ENCODE measurements at places on chromosomes 4 and X.

GRCh38 chr4:148780426-148781005, 338.3 kb upstream of the NR3C2 start:
- no peak for DNase-seq

GRCh38 chr4:62952366-62952765, 1456.9 kb downstream of the TECRL start:
- DNase-seq: no peak

DNA sequence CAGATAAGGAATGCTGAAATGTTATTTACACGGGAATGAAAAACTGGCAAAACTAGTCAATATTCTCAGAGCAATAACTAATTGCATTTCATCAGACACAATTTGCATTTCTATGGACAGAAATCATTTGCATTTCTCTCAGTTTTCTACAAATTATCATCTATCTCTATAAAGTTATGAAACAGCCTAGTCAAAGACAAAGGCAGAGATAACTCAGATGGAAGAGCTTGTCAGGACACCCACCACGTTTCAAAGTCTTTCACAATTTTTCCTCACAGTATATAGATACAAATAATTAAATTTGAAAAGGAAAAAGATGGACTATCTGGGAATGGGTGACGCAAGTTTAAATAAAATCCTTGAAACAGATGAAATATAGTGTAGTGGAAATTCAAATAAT, 230.8 kb downstream of the GASK1B start:
- no peak for DNase-seq

GRCh38 chrX:67749536-67749935, 205.7 kb downstream of the AR start:
- DNase-seq: no peak

DNA sequence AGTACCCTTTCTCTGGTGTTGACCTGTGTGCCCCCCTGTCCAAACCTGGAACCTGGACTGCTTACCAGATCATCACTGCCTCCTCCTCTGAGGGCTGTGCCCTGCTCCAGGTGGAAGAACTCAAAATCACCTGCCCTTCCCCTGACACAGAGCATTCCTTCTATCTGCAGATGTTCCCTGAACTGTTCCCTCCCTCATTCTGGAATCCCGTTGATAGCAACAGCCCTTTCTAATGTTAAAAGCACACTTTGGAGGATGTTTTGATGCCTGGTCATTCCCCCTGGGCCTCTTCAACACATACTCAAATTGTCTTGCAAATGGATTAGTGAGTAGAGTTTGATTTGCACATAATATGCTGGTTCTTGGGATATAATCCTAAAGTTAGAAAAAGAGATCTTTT, 225.8 kb downstream of the FGF13 start:
- no peak for DNase-seq

DNA sequence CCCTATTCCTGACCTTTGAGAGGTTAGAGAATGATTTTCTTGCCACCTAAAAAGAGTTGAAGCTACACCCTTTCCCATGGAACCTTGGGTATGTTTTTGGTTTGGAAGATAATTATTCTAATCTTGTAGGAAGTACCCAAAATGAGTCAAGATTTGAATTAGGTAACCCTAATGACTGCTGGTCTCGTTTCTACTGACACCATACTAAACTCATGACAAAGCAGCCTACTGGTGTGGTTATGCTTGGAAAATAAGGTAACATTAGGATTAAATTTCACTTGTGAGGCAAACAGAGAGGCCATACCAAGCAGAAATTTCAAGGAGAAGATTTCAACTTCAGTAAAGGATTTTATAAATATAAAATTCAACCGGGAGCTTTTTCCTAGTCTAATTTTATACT, 107.9 kb downstream of the FBXW7 start:
- DNase-seq: no peak

- no peak for DNase-seq
These were observed 228.2 kb downstream of the MGST2 start for GRCh38 chr4:139893801-139894200.

- DNase-seq: no peak
These were observed 54.3 kb downstream of the NRK start for GRCh38 chrX:105876658-105877057.

DNA sequence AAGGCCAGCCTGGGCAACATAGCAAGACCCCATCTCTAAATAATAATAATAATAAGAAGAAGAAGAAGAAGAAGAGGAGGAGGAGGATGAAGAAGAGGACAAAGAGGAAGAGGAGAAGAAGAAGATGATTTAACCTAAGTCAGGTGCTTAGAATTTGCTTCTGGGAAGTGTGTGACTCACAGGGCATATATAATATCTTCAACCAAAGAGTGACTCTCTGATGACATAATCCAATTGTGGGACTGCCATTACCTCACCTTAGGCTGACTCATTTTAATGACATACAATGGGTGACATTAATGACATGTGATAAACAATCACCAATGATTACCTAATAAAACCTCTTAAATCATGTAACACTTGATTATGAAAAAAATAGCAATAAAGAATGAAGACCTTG, 32.7 kb upstream of the MBTPS2 start:
- no peak for DNase-seq

DNA sequence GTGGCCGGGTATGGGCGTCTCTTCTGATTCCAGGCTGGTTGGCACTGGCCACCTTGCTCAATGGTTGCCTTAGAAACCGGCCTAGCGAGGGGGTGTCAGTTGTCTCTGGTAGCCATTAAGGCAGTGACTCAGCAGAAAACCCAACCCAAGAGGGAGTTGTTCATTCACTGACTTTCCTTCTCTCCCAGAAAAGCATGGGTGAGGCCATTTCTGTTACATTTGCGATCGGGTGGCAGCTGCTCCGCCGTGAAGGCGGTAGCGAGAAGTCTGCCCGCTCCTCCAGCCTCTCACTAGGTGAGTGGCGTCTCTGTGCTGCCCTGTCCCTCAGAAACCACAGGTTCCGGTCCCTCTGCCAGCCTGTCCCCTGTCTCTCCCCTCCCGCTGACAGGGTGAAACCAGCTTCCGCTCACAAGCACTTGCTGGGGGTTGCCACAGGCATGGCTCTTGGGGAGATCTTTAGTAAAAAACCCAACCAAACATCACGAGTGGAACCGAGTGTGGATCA, 17.4 kb downstream of the IRAK1 start:
- no peak for DNase-seq

DNA sequence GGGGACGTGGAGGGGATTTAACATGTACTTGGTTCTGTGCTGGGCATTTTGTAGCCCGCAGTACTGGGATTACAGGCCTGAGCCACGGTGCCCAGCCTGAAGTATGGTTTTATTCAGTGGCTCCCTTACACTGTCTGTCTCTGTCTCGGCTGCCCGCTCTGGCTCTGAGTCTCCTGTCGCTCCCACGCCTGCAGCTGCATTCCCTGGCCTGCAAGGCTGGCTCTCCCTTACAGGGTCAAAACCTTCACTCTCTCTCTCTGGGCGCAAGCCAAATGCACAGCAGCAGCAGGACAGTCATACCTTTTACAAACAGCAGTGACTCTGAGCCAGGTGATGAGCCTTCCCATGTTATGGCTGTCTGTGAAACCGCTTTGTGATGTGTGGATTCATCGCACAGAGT, 72.1 kb downstream of the HTRA3 start:
- no peak for DNase-seq

GRCh38 chr4:3112609-3113469, 38.4 kb downstream of the HTT start:
- DNase-seq: no peak

- DNase-seq: no peak
These were observed 350.7 kb downstream of the DCHS2 start for GRCh38 chr4:154140869-154141268.

GRCh38 chr4:163161536-163162205, 5.0 kb downstream of the NAF1 start:
- no peak for DNase-seq

GRCh38 chrX:28058901-28059300, 77.7 kb upstream of the DCAF8L1 start:
- no peak for DNase-seq

DNA sequence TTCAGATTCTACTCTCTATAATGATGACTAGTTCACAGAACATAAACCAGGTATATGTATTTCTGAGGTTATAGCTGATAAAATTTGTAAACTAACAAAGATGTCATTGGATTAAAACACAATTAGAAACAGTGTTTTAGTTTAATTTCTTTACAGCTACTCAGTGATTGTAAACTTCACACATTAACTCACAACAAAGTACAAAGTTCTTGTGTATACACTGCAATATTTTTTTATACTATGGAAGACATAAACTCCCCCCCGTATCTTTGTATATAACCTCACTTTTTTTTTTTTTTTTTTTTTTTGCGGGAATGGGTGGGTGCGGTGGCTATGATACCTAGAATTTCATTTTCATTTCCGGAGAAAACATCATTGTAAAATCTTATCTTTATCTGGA, 1043.2 kb downstream of the PCDH18 start:
- DNase-seq: no peak

DNA sequence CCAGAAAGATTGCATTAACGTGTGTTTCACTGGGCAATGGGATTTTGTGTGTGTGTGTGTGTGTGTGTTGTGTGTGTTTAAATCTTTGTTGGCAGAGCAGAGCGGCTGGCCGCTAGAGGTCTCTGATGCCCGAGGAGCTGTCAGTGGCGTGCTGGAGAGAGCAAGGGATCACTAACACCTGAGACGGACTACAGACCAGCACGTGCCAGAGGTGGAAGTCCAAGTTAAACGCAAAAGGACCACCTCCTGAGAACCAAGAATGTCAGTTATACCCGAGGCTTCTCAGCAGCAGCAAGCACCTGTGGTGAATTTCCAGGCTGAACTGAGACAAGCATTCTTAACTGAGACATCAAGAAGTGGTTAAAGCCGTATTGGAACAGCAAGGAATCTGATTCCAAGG, 9.0 kb upstream of the SLC25A14 start:
- DNase-seq: no peak

DNA sequence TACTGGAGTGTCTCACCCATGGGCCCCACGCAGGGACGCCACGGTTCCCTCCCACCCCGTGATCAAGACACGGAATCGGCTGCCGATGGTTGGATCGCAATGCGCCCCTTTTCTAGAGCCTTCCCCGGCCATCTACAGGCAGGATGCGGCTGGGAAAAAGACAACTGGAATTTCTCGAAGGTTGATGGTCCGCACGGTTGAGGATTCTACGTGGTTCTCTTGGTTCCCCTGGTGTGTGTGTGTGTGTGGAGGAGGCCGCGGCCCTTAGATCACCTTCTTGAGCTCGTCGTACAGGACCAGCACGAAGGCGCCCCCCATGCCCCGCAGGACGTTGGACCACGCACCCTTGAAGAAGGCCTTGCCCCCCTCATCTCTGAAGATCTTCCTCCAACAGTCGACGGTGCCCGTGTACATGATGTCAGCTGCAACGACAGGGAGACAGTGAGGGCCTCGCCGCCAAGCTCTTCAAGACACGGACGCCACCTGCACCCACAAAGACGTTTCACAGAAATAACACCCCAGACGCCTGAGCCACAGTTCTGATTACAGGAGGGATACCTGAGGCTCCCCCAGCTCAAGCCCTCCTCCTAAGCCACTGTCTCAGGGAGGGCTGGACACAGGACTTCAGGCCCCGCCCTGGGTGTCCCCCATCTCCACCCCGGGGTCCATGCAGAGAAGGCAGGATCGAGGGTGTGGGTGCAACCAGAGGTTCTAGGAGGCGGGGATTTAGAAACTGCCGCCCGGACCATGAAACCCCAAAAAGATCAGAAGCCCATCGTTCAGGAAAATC, 5.4 kb downstream of the SLC25A6 start:
- DNase-seq: no peak

GRCh38 chr4:143336781-143337599, at the start of gene GAB1:
Gene GAB1, plus strand, starts transcription at chr4:143336876. Its CDS starts 313 bp downstream, at chr4:143337189.
- DNase-seq: no peak

DNA sequence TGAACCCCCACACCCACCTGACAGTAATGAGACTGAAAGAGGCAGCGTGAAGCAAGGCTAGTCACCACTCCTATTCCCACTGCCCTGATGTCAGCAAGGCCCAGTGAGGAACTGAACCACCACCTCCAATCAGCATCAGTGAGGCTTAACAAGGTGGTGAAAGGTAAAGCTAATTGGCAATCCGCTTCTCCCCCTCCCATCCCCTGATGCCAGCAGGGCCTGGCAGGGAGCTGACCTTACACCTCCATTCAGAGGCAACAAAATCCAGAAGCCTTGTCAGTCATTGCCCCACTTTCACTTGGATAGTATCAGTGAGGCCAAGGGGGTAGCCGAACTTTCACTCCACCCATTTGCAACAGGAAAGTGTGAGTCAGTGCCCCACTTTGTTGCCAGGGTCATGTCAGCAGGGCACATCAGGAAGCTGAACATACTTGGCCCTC, 60.8 kb downstream of the AWAT2 start:
- DNase-seq: no peak

- DNase-seq: no peak
These were observed 99.8 kb downstream of the PJA1 start for GRCh38 chrX:69065451-69065850.

DNA sequence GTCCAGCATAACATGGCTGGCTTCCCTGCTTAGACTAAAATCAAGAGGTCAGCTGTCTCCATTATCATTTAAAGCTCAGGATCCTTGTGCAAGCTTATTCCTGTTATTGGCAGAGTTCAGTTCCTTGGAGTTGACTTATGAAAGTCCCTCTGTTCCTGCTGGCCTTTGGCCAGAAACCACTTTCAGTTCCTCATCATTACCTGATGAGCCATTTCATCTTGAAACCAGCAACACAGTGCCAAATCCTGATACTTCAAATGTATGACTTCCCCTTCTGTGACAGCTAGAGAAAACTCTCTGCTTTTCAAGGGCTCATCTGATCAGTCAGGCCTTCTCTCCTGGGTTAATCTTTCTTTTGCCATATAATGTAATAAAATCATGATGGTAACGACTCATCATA, 110.6 kb upstream of the FSTL5 start:
- no peak for DNase-seq

DNA sequence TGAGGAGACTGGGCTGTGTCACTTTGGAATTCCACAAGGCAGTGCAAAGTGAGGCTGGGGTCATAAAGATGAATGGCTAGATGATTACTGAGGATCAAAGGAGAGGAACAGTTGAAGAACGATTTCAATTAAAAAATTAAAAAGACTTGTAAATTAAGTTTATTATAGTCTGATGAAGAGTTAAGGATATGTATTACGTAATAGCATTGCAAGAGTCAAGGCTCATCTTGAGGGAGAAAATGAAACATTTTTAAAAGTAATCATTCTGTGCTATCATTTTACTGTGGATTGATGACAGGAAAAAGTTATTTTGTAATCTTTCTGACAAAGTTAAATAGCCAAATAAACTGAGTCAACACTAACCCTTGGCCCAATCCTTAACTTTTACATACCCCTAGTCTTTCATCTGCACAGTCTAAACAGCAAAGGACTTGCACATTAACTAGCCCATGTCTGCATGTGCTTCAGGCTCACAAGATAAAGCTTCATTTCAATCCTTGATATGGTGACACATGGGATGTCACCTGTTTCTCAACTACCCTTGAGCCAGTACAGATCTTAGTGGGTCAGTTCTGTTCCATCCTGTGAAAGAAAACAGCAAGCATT, 465.5 kb upstream of the CTSO start:
- no peak for DNase-seq

- DNase-seq: no peak
These were observed 25.2 kb upstream of the GK start for GRCh38 chrX:30627818-30628652.

GRCh38 chr4:26432419-26432818, 57.9 kb downstream of the CCKAR start:
- no peak for DNase-seq
